ENCODE measurements at places on chromosomes 3 and 15.

- no peak for DNase-seq
These were observed 17.3 kb downstream of the GJD2 start for GRCh38 chr15:34737477-34737876.

- no peak for DNase-seq
These were observed 199.7 kb upstream of the LRTM1 start for GRCh38 chr3:55127565-55127964.

- peak; percentile 68 for DNase-seq
These were observed 405.8 kb downstream of the IGSF11 start for GRCh38 chr3:118628704-118629341.

DNA sequence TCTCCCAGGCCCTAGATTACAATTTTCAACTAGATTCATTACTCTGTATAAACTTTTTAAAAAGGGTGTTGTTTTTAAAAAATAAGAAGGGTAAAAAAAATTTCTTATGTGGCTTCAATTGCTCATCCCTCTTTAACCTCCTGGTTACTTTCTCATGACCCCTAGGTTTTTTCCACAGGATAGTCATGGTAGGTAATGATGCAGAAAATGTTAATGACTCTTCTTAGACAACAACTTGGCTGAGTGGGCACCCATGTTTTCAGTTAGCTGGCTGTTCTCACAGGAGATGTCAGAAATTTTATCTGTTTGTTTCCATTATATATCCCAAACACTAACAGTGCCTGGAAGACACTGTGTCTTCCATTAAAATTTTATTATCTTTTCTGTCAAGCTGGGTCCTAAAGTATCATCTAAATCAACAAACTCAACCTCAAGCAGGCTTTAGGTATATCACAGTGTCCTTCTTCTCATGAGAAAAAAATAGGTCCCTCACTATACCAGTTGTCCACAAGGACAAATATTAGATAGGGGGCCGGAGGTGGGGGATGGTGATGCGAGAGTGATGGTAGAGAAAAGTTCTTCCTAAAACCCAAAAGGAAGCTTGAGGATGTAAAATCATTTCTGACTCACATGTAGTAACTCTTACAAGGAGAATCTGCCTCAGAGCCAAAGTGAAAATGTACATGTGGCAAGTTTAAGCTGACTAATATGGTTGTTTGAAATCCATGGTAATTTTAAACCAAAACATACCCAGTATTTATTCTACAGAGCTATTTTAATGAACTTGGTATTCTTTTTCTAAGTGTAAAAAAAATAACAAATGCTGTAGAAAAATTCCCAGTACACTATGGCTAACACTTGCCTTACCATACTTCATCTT is 43.3 kb downstream of the PLOD2 start:
- DNase-seq, result peak; percentile 83

DNA sequence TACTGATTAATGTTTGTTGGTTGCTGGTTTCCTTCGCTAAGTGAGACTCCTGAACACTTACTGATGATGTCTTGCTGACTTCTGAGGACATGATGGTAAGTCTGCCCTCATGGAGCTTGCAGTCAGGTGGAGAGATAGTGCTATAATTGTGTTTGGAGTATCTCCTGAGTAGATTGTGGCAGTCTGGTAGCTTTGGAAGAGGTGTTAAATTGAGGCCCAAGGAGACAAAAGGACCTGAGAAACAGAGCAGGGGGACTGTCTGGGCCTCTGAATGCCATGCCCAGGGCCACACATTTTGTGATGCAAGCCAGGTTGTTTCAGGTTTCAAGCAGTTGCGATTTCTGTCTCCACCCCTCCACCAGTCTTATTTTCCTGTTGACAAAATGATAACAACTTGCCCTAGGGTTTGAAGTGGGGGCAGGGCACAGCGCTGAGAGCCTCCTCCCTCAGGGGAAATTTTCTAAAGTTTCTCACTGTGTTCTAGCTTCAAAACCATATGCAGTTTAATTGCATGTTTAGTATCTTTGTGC is 16.7 kb downstream of the SMAD3 start:
- no peak for DNase-seq

All from choroid plexus epithelial cell (primary cell).